NCI-H1694 (cell line): ENCODE measurements at places on chromosomes 6 and 20.

- no peak for DNase-seq
Observed at GRCh38 chr20:38342216-38342615, 4.1 kb upstream of the LBP start.

DNA sequence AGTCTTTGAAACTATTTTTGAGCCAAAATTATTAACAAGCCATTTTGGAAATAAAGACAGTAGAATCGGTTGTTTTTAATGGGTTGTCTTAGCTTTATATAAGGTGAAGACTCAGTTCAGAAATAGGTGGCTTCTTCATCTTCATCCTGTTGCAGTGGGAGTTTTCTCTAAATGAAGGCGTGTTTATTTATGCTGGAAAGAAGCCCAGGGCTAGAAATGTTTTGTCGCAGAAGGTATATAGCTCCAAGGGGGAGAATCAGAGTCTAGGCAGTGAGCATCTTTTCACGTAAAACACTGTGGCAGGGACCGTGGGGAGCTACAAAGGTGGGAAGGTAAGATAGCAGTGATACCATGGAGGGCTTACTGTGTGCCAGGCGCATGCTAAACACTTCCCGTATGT is 34.3 kb downstream of the FARS2 start:
- DNase-seq, result no peak

GRCh38 chr6:146871611-146872425 is 273.0 kb downstream of the ADGB start:
- no peak for DNase-seq

DNA sequence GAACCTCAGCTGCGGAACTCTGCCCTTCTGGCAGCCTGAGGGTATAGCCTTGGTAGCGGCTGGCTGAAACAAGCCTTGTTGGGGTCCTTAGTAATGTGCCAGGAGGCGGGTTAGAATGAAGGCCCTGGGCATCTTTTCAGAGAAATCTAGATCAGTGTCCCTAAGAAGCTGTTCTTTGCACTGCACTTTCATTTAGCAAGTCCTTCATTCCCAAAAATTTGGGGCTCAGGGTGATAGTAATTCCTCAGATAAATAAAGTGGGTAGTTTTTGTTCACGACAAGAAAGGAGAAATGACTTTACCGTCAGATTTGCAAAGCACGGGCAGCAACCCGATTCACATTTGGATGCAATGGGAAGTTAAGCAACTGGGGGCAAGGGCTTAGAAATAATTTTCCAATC is 3.2 kb downstream of the INSM1 start:
- no peak for DNase-seq

DNA sequence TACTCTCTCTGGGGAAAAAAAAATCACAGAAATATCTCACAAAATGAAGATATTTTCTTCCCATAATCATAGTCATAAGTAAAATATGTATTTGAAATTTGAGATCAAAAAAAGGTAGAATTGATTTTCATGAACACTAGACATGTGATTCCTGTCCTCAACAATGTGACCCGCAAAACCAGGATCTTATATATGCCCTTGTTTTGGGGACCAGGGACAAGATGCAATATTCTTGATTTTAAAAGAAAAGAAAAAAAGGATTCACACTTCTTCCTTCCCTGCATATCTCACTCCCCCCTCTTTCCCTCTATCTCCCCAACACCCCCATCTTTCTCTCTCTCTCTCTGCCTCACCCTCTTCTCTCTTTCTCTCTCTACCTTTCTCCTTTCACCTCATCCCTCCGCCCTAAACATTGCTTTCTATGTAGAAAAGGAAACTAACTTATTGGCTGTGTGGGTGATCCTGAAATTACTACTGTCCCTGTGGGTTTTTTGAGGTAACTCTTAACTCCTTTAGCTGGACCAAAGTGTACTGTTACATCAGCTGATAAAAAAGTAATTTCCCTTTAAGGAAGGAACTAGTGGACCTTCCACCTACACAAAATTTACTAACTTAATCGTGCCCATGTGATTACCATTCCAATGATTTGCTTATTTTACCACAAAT is 85.6 kb downstream of the AIG1 start:
- DNase-seq, result no peak

DNA sequence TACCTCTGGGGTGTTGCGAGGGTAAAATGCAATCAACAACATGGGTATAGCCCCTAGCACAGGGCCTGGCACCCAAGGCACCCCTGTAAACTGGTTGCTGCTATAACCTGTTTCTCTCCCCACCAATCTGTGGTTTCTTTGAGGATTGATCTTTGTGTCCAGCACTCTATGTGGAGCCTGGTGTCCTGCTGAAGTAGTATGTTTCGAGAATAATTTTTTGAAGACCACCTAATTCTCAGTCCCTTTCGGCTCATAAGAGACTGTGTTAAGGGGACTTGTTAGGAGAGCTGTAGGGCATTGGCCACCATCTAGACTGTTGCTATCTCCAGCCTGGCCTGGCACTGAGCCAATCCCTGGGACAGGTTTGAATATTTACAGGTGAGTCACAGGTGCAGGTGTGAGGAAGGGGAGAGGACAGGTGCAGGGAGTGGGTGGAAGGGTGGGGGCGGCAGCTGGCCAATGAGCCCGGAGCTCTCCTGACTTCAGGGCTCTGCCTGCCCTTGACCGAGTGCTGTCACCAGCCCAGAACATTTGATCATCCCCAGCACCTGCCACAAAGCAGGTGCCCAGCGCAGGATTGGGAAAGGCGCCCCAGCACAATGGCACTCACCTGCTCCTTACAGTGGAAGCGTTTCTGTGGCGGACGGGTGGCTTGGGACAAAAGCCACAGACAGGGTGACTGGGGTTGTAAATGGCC is 8.1 kb upstream of the C20orf144 start:
- DNase-seq, result no peak
